ENCODE measurements at places on chromosomes 1 and 21.
A peak's percentile ranks its signal among the peaks of the same experiment; 100 is the strongest.

DNA sequence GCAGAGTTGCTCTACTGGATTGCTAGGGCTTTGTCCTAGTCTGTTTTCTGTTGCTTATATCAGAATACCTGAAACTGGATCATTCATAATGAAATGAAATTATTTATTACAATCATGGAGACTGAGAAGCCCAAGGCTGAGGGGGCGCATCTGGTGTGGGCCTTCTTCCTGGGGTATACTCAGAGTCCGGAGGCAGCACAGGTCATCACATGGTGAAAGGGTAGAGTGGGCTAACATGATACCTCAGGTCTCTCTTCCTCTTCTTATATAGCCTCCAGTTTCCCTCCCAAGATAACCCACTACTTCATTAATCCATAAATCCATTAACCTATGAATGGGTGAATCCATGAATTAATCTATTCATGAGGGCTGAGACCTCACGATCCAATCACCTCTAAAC, 667.6 kb upstream of the NCAM2 start:
- no peak for DNase-seq

- no peak for DNase-seq
Measured at GRCh38 chr1:12346483-12347151, 116.8 kb downstream of the VPS13D start.

DNA sequence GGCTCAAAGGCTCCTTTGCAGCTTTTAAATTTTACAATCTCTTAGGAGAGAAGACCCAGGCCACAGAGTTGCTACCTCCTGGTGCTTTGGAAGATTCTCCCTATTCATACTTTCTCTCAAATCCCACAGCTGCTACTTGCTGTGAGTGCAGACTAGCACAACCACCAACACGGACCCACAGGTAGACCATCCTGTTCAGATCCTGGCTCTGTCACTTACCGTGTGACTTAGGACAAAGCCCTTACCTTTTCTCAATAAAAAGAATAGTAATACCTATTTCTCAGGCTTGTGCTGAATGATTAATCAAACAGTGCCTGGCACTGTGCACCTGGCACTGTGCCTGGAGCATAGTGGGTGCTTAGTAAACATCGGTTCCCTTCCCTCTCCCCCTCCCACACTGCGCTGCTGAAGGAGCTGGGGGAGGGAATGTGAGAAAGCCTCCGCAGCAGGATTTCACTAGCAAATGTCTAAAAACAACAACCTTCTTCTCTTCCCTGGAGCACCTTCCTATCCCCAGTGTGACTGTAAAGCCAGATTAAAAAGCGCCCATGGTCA, 81.7 kb downstream of the PGM1 start:
- DNase-seq, result no peak

GRCh38 chr21:41055266-41055665, 112.7 kb upstream of the BACE2 start:
- no peak for DNase-seq

GRCh38 chr21:17585875-17586450, 26.7 kb downstream of the BTG3 start:
- DNase-seq, result peak; percentile 34

GRCh38 chr21:44670642-44671432, 4.1 kb upstream of the KRTAP12-2 start:
- no peak for DNase-seq

DNA sequence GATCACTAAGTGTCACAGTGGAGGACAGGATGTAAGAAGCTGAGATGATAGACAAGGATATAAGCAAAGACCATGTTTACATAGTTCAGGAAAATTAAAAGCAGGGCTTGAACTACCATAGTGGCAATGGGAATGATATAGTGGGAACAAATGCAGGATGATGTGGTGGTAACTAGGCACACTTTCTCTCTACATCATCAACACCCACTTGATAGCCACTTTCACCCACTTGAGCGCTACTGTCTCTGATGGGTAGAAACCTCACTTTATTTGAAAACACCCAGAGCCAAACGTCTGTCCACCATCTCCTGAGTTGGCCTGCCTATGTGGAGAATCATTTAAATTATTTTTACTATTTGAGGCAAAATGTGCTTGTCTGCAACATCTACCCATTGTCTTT, 305.0 kb upstream of the ST6GALNAC5 start:
- no peak for DNase-seq

GRCh38 chr1:89190017-89190416, 8.7 kb downstream of the GBP4 start:
- no peak for DNase-seq

- no peak for DNase-seq
Measured at GRCh38 chr1:184362876-184363275, 24.0 kb upstream of the C1orf21 start.

DNA sequence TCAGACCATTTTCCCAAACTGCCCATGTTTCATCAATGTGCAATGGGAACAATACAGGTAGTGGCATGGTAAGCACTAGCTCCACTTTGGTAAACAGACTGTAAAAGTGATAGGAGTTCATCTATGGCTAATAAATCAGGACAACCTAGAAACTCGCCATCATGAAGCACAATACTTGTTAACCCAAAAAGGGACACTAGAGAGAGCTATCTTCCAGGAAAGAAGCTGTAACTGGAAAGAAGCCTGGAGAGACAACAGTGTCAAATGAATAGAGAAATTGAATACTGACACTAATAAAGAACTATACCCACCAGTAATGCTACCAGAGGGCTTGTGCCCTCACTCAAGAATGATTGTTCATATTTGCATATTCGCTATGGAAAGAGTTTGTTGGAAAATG, 164.7 kb upstream of the RGS18 start:
- no peak for DNase-seq

Data from CD4-positive, alpha-beta memory T cell (primary cell).